ENCODE measurements at places on chromosomes 1 and 21.

GRCh38 chr1:11536573-11537379 is 57.8 kb downstream of the DISP3 start:
- no peak for DNase-seq

- no peak for DNase-seq
These were observed 559.8 kb downstream of the LMO4 start for GRCh38 chr1:87888446-87888845.

DNA sequence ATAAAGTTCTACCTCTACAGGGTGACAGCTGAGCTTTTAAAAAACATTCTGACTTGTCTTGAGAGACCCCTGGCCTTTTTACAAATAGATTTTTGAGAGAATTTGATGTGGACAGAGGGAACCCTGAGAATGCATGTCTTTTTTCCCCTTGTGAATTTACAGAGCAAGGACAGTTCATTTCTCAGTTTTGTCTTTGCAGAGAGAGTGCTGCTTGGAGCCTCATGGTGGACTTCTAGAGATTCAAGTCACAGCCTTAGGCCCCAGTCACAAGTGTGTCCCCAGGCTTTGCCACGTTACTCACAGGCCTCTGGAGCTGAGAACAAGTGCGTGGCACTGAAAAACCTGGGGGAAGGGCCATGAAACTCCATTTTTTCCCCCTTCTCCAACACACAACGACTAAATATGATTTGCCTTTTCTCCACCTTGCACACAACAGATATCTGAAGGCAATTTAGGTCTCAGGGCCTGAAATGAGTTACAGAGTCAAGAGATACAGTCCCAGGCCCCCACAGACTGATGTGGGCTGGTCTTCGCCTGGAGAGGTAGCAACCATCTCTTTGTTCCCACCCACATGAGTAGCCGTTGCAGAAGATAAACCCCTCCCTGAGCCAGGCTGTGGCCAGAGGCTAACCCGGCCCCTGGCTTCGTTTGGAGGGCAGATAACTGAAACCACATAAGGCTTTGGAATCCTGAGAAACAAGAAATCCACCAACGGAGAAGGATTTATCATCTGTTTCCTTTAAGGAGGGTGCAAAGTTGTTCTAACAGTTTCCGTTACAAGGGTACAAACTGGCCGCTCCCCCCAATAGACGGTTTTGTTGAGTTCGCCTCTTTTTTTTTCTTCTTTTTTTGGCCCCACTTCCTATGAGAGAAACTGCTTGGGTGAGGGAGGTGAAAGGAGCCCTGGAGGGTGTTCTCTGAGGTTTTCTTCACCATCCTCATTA is 1.0 kb upstream of the PIGV start:
- no peak for DNase-seq

- DNase-seq, result peak; percentile 42
These were observed 37.9 kb upstream of the CCDC27 start for GRCh38 chr1:3714284-3714741.

DNA sequence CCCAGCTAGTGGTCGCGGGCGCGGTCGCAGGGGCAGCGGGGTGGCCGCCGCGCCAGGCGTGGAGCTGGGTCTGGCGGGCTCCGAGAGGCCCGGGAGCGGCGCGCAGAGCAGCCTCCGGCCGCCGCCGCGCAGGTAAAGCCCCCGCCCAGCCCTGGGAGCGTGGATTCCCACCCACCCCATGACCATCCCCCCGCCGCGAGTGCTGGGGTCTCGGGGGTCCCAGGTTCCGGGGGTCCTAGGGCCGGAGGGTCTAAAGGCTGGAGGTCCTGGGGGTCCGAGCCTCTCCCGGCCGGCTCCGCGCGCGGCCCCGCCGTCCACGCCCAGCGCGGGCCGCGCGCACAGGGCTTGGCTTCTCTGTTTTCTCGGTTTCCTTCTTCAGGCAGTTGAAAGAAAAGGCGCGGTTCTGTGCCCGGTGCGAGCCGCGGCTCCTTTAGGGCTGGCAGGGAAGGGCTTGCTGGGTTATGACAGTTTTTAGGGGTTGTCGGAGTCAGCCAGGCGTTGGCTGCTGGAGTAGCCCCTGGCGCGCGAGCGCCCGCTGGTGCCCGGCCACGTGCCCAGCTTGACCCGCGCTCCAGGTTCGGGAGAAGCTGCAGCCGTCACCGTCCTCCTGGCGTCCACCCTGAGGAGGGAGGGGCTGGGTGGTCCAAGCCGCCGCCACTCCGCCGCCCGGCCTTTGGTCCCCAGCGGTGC is 359 bp downstream of the LRRC3 start:
- DNase-seq, result no peak

DNA sequence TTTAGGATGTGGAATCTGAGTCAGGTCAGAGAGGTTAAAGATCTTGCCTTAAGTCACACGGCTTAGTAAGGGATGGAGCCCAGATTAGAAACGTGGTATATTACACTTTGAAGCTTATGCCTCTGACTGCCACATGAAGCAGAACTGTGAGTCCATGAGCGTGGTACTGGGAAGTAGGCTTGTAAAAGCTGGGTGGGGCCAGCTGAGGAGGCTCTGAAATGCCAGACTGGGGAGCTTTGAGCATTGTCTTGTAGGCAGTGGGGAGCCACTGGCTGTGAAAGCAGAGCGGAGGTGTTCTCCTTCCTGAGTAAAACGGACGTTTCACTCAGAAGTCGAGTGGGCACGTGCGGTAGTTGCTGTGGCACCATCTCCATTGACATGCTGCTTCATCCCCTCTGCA is 72.6 kb upstream of the USP24 start:
- DNase-seq, result no peak

- DNase-seq, result peak; percentile 7
These were observed 9.1 kb upstream of the IFI16 start for GRCh38 chr1:159000625-159001024.
